ENCODE measurements at places on chromosomes 16 and 17.

GRCh38 chr16:17784073-17784472, 313.3 kb upstream of the XYLT1 start:
- H3K4me1 ChIP-seq = no peaks in the 10 kb centered on the region
- H3K36me3 ChIP-seq = no peaks in the 10 kb centered on the region
- H3K27me3 ChIP-seq = no peaks in the 10 kb centered on the region
- peak; percentile 70 for DNase-seq
- no peak overlapping the region for H3K27ac ChIP-seq

GRCh38 chr17:75086496-75087181, 1.1 kb upstream of the SLC16A5 start:
- peaks cover 24% of the 10 kb centered on the region for H3K4me1 ChIP-seq
- no peak overlapping the region for H3K27ac ChIP-seq
- H3K27me3 ChIP-seq = no peaks in the 10 kb centered on the region
- H3K4me3 ChIP-seq = no peak overlapping the region

DNA sequence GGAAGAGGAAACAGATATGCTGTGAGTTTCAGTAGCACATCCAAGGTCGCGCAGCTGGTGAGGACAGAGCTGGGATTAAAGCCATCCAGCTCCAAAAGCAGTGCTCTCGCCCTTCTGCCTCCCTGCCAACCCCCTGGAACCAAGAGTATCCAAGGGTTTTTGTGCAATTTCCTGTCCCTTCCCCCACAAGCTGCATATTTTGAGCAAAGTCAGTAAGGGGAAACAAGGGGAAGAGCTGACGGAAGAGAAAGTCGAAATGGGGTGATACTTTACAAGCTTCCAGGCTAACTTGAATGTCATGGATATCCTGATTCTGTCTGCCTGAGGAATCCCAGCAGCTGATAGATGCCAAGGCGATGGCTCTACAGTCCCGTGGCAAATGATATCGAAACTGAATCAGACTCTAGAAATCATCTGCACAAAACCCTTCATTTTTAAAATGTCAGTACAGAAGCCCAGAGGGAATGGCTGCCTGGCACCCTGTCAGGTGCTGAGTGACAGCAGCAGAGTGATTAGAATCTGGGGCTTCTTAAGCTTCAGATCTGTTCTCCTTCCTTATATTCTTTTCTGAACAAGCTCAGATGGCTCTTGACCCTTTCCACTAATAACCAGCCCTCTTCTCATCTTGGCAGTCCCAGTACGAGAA, 42.9 kb upstream of the TEKT3 start:
- no peak overlapping the region for H3K27ac ChIP-seq
- no peaks in the 10 kb centered on the region for H3K36me3 ChIP-seq
- H3K4me3 ChIP-seq = no peak overlapping the region
- H3K27me3 ChIP-seq = no peaks in the 10 kb centered on the region

- H3K27ac ChIP-seq = no peak overlapping the region
- H3K4me1 ChIP-seq = no peaks in the 10 kb centered on the region
- H3K36me3 ChIP-seq = no peaks in the 10 kb centered on the region
- H3K27me3 ChIP-seq = no peaks in the 10 kb centered on the region
These were observed 82.5 kb downstream of the ZDHHC7 start for GRCh38 chr16:84928679-84929420.

GRCh38 chr16:68645494-68646388, 631 bp downstream of the CDH3 start:
- H3K27ac ChIP-seq = peak overlapping the region; percentile 52
- H3K4me3 ChIP-seq = peak overlapping the region; percentile 64
- H3K4me1 ChIP-seq = peaks cover 6% of the 10 kb centered on the region

DNA sequence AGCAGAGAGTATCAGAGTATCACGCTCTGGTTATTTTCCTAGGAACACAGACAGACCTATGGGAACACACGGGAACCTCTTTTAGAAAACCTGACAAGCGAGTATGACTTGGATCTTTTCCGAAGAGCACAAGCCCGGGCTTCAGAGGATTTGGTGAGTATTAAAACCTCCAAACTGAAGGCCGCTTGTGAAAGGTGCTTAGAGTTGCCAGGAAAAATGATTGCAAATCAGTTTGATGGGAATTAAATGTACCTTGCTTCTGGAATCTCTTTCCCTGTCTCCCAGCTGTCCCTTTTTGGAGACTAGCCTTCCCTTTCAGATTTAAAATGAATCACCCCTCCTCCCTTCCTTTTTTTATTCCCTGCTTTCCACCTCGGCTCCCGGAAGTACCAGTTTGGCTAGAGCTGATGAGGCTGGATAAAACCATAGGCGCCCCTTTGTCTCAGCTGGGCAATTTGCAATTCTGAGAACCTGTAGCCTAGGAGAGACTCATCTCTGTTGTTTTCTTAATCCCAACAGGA, 27.3 kb downstream of the KAT7 start:
- H3K27me3 ChIP-seq = no peaks in the 10 kb centered on the region
- H3K4me3 ChIP-seq = peak overlapping the region; percentile 26

DNA sequence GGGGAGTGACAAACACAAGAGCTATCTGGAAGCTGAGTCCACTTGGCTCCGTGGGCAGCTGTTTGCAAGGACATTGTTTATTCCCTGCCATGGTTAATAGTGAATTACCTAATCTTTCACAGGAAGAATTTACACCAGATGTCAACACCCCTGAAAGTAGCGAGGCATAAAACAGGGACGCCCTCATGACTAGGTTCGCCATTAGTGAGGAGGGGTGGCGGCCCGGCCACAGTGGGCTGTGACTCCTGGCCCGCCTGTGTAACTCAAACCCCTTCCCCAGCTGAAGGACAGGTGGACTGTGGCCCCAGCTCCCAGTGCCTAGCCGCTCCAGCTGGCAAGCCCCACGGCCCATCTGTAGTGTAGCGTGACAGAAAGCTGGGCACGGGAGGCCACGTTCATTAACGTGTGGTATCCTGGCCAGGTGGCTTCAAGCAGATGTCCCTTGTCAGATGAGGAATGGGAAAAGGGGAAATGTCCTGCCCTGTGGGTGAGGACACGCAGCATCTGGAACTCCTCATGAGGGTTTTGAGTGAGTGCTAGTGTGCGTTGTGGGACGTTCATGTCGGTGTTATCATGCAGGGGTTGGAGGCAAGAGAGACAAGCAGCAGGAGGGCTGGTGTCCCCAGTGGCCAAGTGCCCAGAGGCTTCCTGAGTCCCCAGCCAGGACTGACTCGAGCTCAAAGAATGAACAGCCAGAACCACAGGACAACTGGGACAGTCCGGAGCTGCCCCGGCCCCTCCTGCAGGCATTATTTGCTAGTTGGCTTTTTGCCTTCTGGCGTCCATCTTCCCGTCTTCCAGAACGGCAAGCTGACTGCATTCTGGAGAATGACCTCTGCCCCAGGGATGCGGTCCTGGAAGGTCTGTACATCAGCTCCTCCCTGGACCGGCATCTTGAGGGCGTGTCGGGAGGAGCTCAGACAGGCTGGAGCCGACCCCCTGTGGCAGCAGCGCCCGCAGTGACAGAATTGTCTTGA, 19.2 kb downstream of the KDM8 start:
- H3K36me3 ChIP-seq = no peaks in the 10 kb centered on the region
- H3K4me3 ChIP-seq = no peak overlapping the region

DNA sequence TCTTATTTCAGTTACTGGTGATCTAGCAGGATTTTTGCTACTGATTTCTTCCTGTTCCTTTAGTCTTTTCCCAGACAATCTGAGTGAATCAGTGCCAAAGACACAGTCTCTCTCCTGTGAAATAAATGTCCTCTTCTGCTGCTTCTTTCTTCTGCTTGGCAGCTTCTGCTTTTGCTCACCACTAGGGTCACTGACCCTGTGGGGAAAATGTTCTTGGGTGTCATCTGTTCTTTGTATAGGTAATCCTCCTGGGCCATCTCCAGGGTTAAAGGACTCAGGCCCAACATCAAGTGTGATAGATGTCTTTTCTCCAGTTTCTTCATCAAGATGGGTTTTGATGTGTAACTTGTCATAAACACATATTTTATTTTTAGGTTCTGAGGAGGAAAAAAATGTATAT, 5.2 kb downstream of the PALB2 start:
- no peaks in the 10 kb centered on the region for H3K27me3 ChIP-seq
- H3K4me1 ChIP-seq = no peaks in the 10 kb centered on the region
- no peak overlapping the region for H3K4me3 ChIP-seq
- H3K36me3 ChIP-seq = no peaks in the 10 kb centered on the region
- DNase-seq = peak; percentile 8
- no peak overlapping the region for H3K27ac ChIP-seq

- no peak for DNase-seq
- no peak overlapping the region for H3K27ac ChIP-seq
- H3K4me1 ChIP-seq = no peaks in the 10 kb centered on the region
- peaks cover 2% of the 10 kb centered on the region for H3K36me3 ChIP-seq
- H3K4me3 ChIP-seq = no peak overlapping the region
- H3K27me3 ChIP-seq = no peaks in the 10 kb centered on the region
These were observed 49.9 kb upstream of the CDR2 start for GRCh38 chr16:22424161-22424937.

DNA sequence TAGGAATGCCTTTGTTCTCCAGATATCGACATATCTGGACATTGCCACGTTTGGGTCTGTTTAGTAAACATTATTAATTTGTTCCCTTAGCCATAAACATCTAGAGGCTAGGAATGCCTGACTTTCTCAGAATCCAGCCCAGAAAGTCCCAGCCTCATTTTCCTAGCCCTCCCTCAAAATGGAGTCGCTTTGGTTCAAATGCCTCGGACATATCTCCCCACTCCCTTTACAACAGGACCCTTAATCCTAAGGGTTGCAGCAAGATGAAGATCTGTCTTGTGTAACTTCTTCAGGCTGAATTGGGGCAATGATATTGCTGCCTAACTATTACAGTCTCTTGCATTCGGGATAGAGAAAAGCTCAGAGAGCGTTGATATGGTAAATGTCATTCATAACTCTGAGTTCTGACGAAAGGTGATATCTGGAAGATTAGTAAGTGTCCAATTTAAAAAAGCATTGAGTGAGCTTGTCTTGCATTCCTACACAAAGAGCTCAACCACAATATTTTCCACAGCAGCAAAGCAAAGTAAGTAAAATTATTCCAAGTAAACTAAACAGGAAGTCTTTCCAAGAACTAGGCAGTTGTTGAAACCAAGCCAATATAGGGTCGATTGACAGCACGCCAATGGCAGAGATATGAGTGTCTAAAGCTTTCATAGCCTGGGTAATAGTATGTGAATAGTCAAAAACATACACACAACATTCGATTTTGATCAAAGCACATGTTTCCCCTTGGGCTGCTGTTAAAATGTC, 46.0 kb upstream of the ARL4D start:
- no peaks in the 10 kb centered on the region for H3K27me3 ChIP-seq
- H3K4me1 ChIP-seq = peaks cover 2% of the 10 kb centered on the region
- no peak overlapping the region for H3K27ac ChIP-seq
- H3K4me3 ChIP-seq = no peak overlapping the region

- DNase-seq = no peak
- H3K36me3 ChIP-seq = no peaks in the 10 kb centered on the region
- no peak overlapping the region for H3K27ac ChIP-seq
These were observed 6.1 kb upstream of the PYDC1 start for GRCh38 chr16:31223044-31223443.

GRCh38 chr16:81522108-81522701, 77.6 kb downstream of the CMIP start:
- no peaks in the 10 kb centered on the region for H3K4me1 ChIP-seq
- no peaks in the 10 kb centered on the region for H3K36me3 ChIP-seq
- no peaks in the 10 kb centered on the region for H3K27me3 ChIP-seq
- no peak overlapping the region for H3K27ac ChIP-seq

GRCh38 chr17:18856570-18856915, 1.4 kb upstream of the PRPSAP2 start:
- no peak for DNase-seq
- no peaks in the 10 kb centered on the region for H3K27me3 ChIP-seq
- peaks cover 3% of the 10 kb centered on the region for H3K4me1 ChIP-seq
- no peak overlapping the region for H3K27ac ChIP-seq

DNA sequence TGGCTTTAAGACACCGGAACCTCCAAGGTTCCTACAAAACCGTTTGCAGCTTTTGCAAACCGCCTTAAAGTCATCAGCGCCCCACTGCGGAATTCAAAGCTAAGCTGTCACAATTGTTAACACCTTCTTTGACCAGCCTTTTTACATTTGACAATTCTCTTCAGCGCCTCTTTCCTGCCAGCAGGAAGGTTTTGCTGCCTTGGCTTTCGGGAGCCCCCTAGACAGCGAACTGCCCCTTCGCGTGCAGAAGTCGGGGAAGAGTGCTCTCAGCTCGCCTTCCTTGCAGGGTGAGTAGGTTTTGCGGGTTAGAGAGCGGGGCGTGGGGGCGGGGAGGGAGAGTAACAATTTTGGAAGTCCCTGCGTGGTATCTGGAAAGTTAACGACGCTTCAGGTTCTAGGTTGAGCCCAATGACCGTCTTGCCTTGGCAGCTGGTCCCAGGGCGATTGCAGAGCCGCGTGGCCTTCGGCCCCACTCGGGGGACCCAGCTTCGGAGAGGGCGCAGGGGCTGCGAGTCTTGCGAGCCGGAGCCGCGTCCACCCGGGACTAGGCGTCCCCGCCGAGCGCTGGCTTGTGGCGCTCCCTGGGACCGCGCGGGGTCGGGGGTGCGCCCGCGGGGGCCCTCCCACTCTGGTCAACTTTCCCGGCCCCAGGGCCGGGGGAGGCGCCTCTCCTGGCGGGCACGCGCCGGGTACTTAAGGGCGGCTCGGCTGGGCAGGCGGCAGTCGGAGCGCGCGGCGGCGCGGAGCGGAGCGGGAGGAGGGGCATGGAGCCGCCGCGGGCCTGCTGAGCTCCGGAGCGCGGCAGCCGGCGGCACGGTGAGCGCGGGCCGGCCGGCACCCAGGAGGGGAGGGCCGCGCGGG, at the start of gene HAS3:
Gene HAS3, plus strand, starts transcription at position 153 of the 861 bp plus-strand sequence. CDS start 3,743 bp downstream, outside the sequence.
- peaks cover 12% of the 10 kb centered on the region for H3K4me1 ChIP-seq
- peak; percentile 96 for DNase-seq
- no peaks in the 10 kb centered on the region for H3K36me3 ChIP-seq
- peak within 1 kb of the TSS; percentile 84 for H3K27ac ChIP-seq

DNA sequence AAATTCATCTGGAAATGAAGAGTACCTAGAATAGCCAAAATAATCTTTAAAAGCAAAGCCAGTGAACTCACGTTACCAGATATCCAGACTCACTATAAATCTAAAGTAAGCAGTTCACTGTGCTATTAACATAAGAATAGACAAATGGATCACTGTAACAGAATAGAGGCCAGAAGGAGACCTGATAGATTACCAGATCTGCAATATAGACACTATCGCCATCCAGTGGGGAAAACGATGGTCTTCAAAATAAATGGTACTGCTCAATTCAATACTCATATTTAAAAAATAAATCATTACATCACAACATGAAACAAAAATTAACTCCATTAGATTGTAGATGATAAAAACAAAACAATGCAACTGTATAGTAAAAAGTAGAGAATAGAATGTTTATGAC, 158.6 kb upstream of the CDH8 start:
- no peak overlapping the region for H3K27ac ChIP-seq
- H3K36me3 ChIP-seq = no peaks in the 10 kb centered on the region

- H3K4me1 ChIP-seq = peaks cover 2% of the 10 kb centered on the region
- H3K27me3 ChIP-seq = peaks cover 1% of the 10 kb centered on the region
- no peak overlapping the region for H3K4me3 ChIP-seq
- no peaks in the 10 kb centered on the region for H3K36me3 ChIP-seq
These were observed 6.2 kb downstream of the VAT1L start for GRCh38 chr16:77794586-77794985.

- H3K36me3 ChIP-seq = no peaks in the 10 kb centered on the region
- H3K27ac ChIP-seq = no peak overlapping the region
- no peak for DNase-seq
- no peaks in the 10 kb centered on the region for H3K4me1 ChIP-seq
- H3K27me3 ChIP-seq = no peaks in the 10 kb centered on the region
- H3K4me3 ChIP-seq = no peak overlapping the region
These were observed 210.0 kb upstream of the CDH5 start for GRCh38 chr16:66156538-66156937.

Data from mesendoderm (in vitro differentiated cells).